ENCODE measurements at places on chromosomes 16 and 17.

- peaks cover 22% of the 10 kb centered on the region for H3K4me1 ChIP-seq
- peaks cover 2% of the 10 kb centered on the region for H3K27me3 ChIP-seq
- no peak for DNase-seq
- no peak overlapping the region for H3K4me3 ChIP-seq
Measured at GRCh38 chr17:28081467-28081866, 39.0 kb downstream of the NLK start.

DNA sequence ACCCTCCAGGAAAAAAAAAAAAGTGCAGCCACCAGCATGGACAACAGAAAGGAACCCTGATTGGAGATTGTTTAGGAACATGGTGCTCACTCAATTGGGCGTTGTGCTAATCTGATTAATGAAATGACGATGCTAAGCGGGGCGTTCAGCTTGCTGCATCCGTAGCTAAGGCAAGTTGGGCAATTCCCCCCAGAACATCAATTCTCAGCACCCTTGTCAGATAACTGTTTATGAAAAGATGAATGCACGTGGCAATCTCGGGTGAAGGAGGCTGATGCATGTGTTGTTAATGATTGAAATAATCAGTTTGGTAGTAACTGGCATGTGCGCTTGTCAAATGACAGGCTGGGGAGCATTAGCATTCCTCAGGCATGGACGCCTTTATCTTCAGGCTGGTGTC lies 57.0 kb downstream of the HS3ST3A1 start:
- H3K4me3 ChIP-seq: no peak overlapping the region
- no peaks in the 10 kb centered on the region for H3K36me3 ChIP-seq
- peaks cover 2% of the 10 kb centered on the region for H3K27me3 ChIP-seq
- no peak overlapping the region for H3K27ac ChIP-seq

DNA sequence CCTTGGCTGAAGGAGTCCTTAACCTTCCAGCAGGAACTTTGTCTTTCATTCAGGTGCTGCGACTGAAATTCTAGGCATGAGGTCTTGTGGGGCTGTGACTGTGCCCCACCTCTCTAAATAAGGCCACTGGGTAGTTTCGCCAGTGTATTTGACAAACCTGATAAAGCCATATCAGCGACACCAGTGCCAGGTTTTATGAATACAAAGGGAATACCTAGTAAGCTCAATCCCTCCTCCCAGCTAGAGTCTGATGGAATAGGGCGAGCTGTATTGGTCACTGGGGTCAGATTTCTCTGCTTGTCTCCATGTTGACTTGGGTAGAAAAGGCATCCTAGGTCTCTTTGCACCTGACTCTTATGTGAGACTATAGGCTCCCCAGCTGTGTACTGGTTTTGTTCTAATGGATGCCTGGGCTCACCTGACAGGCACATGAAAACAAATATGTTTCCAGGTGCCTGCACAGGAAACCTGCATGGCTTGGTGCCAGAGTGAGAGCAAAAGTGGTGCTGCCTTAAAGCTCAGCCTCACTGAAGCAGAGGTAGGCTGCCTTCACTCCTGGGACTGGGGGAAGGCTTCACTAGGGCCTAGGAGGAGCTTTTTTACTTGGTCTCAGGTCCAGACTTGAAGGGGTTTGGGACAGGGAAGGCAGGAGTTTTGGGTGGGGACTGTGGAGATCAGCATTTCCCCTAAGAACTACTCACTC lies 8.3 kb downstream of the SLC7A6 start:
- peaks cover 5% of the 10 kb centered on the region for H3K36me3 ChIP-seq
- DNase-seq: no peak
- H3K27me3 ChIP-seq: no peaks in the 10 kb centered on the region
- H3K4me3 ChIP-seq: no peak overlapping the region

- peaks cover 4% of the 10 kb centered on the region for H3K27me3 ChIP-seq
- no peak overlapping the region for H3K27ac ChIP-seq
- H3K4me3 ChIP-seq: no peak overlapping the region
- peaks cover 10% of the 10 kb centered on the region for H3K36me3 ChIP-seq
- peak; percentile 34 for DNase-seq
Measured at GRCh38 chr16:67865318-67865717, 7.5 kb upstream of the EDC4 start.

- H3K27me3 ChIP-seq: no peaks in the 10 kb centered on the region
- H3K4me3 ChIP-seq: no peak overlapping the region
- H3K27ac ChIP-seq: no peak overlapping the region
- no peaks in the 10 kb centered on the region for H3K4me1 ChIP-seq
- H3K36me3 ChIP-seq: no peaks in the 10 kb centered on the region
Measured at GRCh38 chr16:80273635-80274538, 266.9 kb upstream of the DYNLRB2 start.

- peaks cover 7% of the 10 kb centered on the region for H3K4me1 ChIP-seq
- peaks cover 21% of the 10 kb centered on the region for H3K36me3 ChIP-seq
- peak; percentile 62 for DNase-seq
- no peak overlapping the region for H3K27ac ChIP-seq
- H3K4me3 ChIP-seq: no peak overlapping the region
- peaks cover 10% of the 10 kb centered on the region for H3K27me3 ChIP-seq
Measured at GRCh38 chr16:67284699-67285646, 5.6 kb downstream of the PLEKHG4 start.

DNA sequence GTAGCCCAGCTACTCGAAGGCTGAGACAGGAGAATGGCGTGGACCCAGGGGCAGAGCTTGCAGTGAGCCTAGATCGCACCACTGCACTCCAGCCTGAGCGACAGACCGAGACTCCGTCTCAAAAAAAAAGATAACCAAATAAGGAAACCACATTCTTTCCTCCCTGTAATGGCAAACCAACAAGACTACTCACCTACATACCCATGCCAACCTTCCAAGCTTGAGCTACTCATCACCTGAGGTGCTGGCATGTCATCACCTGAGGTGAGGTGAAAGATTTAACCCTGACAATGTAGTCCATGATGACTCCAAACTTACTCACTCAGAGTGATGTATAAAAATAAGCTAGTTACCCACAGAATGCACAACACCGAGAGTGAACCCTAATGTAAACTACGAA lies 85.2 kb downstream of the SMG6 start:
- H3K4me3 ChIP-seq: no peak overlapping the region
- peaks cover 1% of the 10 kb centered on the region for H3K27me3 ChIP-seq
- no peak for DNase-seq
- peaks cover 13% of the 10 kb centered on the region for H3K36me3 ChIP-seq

DNA sequence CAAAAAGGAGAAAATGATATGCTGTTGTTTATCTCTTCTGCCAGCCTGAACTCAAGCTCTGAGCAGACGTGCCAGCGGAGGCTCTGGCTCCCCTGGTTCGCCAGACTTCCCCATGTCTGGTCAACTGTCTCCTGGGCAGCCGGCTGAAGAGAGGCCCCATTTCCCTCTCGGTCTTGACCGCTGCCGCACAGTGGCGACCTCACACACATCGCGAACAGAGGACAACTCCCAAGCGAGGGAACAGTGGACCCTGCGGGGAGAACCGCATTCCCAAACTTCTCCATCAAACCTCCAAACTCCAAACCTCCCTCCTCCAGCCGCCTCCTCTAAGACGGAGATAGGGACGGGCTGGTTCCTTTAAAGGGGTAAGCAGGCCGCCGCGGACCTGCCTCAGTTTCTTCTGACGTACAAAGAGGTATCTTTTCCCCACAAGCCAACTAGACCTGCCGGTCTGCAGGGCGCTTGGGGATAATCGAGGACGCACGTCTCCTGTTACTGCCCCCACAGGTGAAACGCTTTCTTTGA lies 24.9 kb upstream of the RFFL start:
- peaks cover 3% of the 10 kb centered on the region for H3K27me3 ChIP-seq
- H3K4me1 ChIP-seq: peaks cover 16% of the 10 kb centered on the region
- H3K27ac ChIP-seq: peak overlapping the region; percentile 42
- peak overlapping the region; percentile 92 for H3K4me3 ChIP-seq

GRCh38 chr17:42163113-42163512 lies 8.3 kb upstream of the RAB5C start:
- no peak overlapping the region for H3K27ac ChIP-seq
- no peak overlapping the region for H3K4me3 ChIP-seq
- peak; percentile 67 for DNase-seq
- peaks cover 9% of the 10 kb centered on the region for H3K4me1 ChIP-seq
- peaks cover 11% of the 10 kb centered on the region for H3K27me3 ChIP-seq

GRCh38 chr17:62653826-62654761 lies 26.6 kb downstream of the MRC2 start:
- no peak for DNase-seq
- no peak overlapping the region for H3K27ac ChIP-seq
- H3K4me1 ChIP-seq: peaks cover 25% of the 10 kb centered on the region
- peaks cover 15% of the 10 kb centered on the region for H3K36me3 ChIP-seq
- H3K27me3 ChIP-seq: peaks cover 13% of the 10 kb centered on the region

DNA sequence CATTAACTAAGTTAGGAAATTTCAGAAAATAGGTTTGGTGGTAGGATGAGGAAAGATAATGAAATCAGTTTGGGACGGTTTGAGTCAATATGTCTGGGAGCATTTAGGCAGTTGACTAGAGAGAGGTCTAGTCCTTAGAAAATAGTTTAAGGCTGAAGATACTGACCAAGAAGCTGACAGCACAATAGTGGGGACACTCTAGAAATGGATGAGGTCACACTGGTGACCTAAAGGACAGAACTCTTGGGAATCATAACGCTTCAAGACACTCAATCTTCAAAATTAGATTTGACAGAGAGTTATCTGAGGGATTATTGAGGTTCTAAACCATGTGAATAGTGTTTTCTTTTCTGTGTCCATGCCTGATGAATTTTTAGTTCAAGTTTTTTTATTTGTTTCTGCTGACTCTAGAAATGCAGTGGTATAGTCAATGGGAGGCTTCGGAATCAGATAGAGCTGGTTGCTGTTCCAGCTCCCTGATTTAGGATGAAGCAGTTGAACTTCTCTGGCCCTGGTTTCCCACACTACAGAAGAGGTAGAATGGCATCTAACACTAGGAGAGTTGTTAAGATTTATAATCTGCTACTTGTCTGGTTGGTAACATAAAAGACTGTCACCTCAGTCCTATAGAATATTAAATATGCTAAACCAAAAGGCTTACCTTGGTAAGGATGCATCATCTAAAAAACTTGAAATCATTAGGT lies 29.7 kb downstream of the MMD start:
- H3K4me3 ChIP-seq: no peak overlapping the region
- no peaks in the 10 kb centered on the region for H3K4me1 ChIP-seq
- no peak for DNase-seq
- no peaks in the 10 kb centered on the region for H3K36me3 ChIP-seq
- H3K27me3 ChIP-seq: peaks cover 6% of the 10 kb centered on the region

GRCh38 chr17:49746791-49747490 lies 17.0 kb downstream of the FAM117A start:
- no peaks in the 10 kb centered on the region for H3K36me3 ChIP-seq
- H3K27me3 ChIP-seq: no peaks in the 10 kb centered on the region
- no peak for DNase-seq
- H3K4me1 ChIP-seq: peaks cover 12% of the 10 kb centered on the region
- no peak overlapping the region for H3K4me3 ChIP-seq

DNA sequence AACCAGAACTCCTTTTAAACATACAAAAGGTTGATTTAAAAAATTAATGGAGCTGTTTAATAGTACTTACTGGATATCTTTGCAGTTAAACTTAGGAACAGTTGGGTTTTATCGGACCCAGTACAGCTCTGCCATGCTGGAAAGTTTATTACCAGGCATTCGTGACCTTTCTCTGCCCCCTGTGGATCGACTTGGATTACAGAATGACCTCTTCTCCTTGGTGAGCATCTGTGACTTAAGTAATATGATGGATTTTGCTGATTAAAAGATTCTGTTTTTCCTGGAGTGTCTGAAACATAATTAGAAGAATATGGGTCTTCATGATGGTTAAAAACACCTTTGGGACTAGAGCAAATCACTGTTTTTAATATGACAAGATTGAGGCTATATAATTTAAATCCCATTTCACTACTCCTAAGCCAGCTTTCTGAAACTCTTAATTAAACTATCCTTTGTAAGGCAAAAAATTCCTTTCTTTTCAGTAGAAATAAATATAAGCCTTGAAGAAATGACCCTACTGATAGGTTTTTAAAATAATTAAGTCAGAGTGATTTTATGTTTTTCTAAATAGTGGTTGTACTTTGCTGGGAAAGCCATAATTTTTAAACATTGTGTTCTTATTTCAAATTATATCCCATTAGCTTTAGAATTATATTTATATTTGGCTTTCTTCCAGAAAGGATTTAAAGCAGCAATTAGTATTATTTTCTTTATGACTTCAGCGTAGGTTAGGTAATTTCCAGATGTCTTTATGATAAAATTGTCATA lies 45.7 kb upstream of the KPNB1 start:
- H3K27me3 ChIP-seq: peaks cover 2% of the 10 kb centered on the region
- H3K4me3 ChIP-seq: no peak overlapping the region
- no peaks in the 10 kb centered on the region for H3K4me1 ChIP-seq

GRCh38 chr16:70677499-70678120 lies 8.2 kb downstream of the MTSS2 start:
- no peak overlapping the region for H3K27ac ChIP-seq
- no peak for DNase-seq
- peaks cover 1% of the 10 kb centered on the region for H3K27me3 ChIP-seq
- no peak overlapping the region for H3K4me3 ChIP-seq

GRCh38 chr17:69314246-69315065 lies 12.5 kb downstream of the ABCA5 start:
- no peaks in the 10 kb centered on the region for H3K27me3 ChIP-seq
- H3K36me3 ChIP-seq: no peaks in the 10 kb centered on the region
- H3K4me1 ChIP-seq: peaks cover 10% of the 10 kb centered on the region
- no peak overlapping the region for H3K4me3 ChIP-seq
- no peak for DNase-seq

- DNase-seq: no peak
- H3K27me3 ChIP-seq: peaks cover 4% of the 10 kb centered on the region
- peaks cover 52% of the 10 kb centered on the region for H3K4me1 ChIP-seq
- no peak overlapping the region for H3K27ac ChIP-seq
- H3K36me3 ChIP-seq: peaks cover 66% of the 10 kb centered on the region
- peak overlapping the region; percentile 75 for H3K4me3 ChIP-seq
Measured at GRCh38 chr17:48060249-48060648, 12.1 kb downstream of the NFE2L1 start.

DNA sequence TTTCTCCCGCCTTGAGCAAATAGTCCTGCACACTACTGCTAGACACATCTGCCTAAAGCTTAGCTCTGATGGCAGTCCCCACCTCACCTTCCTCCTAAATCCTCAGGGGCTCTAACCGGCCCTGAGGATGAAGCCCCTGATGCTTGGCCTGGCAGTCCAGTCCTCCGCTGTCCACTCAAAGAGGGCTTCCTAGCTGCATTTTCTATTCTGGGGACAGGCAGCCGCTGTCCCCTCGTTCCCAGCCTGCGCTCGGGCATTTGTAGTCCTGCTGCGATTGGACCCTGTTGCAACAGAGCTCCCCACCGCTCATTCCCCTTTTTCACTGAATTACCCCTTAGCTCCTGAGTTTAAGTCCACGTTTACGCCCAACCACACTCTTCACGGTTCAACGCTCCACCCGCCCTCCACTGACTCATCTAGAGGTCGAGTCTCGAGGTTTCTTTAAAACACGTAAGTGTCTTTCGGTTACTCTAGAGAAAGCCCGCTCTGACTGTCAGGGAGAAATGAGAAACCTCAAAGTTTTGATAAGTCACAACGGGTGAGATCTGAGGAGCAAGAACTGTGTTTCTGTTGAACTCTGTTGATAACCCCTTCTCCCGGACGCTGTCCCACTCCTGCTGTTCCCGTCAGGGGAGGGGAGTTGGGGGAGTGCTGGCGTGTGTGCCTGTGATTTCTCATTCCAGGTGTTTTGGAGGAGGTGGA lies 4.5 kb downstream of the CCR7 start:
- peaks cover 47% of the 10 kb centered on the region for H3K4me1 ChIP-seq
- DNase-seq: no peak
- H3K4me3 ChIP-seq: no peak overlapping the region
- no peak overlapping the region for H3K27ac ChIP-seq
- peaks cover 4% of the 10 kb centered on the region for H3K27me3 ChIP-seq

- no peaks in the 10 kb centered on the region for H3K27me3 ChIP-seq
- no peaks in the 10 kb centered on the region for H3K36me3 ChIP-seq
- DNase-seq: no peak
- no peak overlapping the region for H3K4me3 ChIP-seq
Measured at GRCh38 chr16:14455573-14455972, 174.5 kb downstream of the PARN start.

- DNase-seq: no peak
- H3K4me1 ChIP-seq: peaks cover 4% of the 10 kb centered on the region
- H3K36me3 ChIP-seq: no peaks in the 10 kb centered on the region
- H3K27ac ChIP-seq: no peak overlapping the region
Measured at GRCh38 chr16:68499006-68499405, 40.1 kb upstream of the ZFP90 start.
